Osteoblast (primary cell): ENCODE measurements at places on chromosomes 7 and 10. TPM values are rescaled to one million over a fixed set of nuclear protein-coding genes. Genes with fewer than 3 reads are reported as not detected.

GRCh38 chr10:51860257-51860656 lies 160.9 kb upstream of the CSTF2T start:
- no peak overlapping the region for H3K27ac ChIP-seq
- no peaks in the 10 kb centered on the region for H3K36me3 ChIP-seq
- peak; percentile 29 for DNase-seq
- no peaks in the 10 kb centered on the region for H3K27me3 ChIP-seq

TACC2 gene
- total RNA-seq: 5.0 and 5.8 TPM in 2 replicates

GRCh38 chr7:109354000-109354399 lies 784.3 kb downstream of the DNAJB9 start:
- H3K36me3 ChIP-seq: no peaks in the 10 kb centered on the region
- H3K4me1 ChIP-seq: no peaks in the 10 kb centered on the region
- no peak overlapping the region for H3K27ac ChIP-seq
- no peak overlapping the region for H3K4me3 ChIP-seq
- no peak for DNase-seq
- no peaks in the 10 kb centered on the region for H3K27me3 ChIP-seq

DNA sequence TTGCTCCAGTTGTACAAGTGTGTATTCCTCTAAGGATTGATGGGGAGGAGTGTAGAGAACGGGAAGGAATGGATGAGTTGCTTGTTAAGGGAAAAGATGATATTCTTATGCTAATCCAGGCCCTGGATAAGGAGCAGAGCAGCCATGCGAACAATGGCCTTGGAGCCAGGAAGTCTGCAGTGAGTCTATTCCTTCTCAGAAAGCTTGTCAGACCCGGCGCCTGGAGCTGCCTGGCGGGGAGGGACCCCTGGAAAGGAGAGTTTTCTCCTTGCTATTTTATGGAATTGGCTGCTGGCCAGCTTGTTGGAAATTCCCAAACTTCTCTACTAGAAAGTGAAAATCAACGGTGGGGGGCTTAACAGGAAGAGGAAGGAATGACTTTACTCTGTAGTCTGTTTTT lies 89.1 kb downstream of the MMRN2 start:
- H3K4me3 ChIP-seq: no peak overlapping the region
- H3K27ac ChIP-seq: no peak overlapping the region
- H3K27me3 ChIP-seq: no peaks in the 10 kb centered on the region

DNA sequence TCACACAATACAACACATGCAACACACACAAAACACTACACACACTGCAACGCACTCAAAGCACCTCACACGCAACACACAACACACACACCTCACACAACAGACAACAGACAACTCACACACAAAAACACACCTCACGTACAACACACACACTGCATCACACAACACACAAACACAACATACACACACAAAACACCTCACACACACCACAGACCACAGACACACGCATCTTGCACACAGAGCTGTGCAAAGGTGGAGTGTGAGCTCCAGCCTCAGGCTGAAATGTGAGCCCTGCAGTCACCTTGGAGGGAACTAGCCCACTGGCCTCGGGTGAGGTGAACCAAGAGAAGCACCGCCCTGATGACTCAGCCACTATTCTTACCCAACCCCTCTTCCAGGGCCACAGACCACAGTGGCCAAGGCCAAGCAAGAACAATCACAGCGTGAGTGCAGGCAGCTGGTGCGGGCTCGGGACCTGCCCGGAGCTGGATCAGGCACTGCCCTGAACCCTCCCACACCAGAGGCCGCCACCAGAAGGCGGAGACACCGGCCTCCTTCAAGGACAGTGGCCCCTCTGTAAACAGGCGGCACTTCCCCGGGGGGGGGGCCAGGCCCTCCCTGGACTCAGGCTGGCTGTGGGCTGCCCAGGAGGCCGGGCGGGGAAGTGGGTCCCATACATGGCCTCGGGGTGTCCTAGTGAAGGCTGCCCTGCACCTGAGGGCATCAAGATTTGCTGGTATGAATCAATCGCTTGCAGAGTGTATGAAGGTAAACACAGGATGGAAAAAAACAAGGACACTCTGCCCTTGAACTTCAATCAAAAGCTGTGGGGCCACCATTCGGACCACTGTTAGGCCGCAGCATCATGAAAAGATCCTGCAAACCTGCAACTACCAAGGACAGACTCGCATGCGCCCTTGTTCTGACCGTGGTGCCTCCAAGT lies 106.7 kb downstream of the TNS3 start:
- peaks cover 6% of the 10 kb centered on the region for H3K36me3 ChIP-seq
- DNase-seq: peak; percentile 96

DNA sequence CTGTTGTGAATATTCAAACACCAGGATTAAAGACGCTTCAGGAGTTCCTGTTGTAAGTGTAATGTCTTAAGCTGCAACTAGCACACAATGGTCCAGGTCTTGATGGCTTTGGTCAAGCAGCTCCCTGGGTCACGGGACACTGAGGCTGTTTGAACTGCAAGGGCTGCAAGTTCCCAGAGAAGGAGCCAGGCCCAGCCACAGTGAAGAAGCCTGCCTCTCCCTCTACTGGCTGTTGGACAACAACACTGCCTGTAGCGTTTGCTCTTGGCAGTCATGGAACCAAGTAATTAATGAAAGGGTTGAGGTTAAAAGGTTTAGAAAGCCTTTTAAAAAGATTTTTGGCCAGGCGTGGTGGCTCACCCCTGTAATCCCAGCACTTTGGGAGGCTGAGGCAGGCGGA lies 31.9 kb upstream of the GUSB start:
- peaks cover 5% of the 10 kb centered on the region for H3K27me3 ChIP-seq
- DNase-seq: peak; percentile 36
- H3K4me3 ChIP-seq: no peak overlapping the region

DNA sequence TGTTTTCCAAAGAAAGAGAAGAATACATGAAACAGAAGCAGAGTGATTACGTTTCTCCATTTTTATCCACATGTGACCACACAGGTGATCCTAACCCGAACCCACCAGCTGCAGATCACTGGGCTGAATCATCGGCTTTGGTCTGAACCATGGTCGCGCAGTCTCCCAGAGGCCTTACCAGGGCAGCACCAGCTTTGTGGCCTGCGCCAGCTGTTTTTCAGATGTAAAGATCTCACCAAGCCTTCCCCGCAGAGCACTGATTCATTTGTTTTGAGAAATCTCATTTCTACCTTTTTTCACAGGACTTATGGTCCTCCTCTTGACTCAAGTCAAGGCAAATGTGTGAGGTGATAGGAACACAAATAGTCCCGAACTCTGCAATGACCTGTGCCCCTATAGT lies 207.0 kb upstream of the PPP2R2D start:
- H3K27me3 ChIP-seq: no peaks in the 10 kb centered on the region
- no peaks in the 10 kb centered on the region for H3K4me1 ChIP-seq
- no peaks in the 10 kb centered on the region for H3K36me3 ChIP-seq
- H3K4me3 ChIP-seq: no peak overlapping the region

GRCh38 chr7:105719395-105719794 lies 138.1 kb upstream of the EFCAB10 start:
- DNase-seq: no peak
- H3K4me3 ChIP-seq: no peak overlapping the region
- no peak overlapping the region for H3K27ac ChIP-seq

EN2 gene
- under 0.01 TPM in 1 of 2 replicates, not detected in the other for total RNA-seq

BTBD16 gene
- total RNA-seq: not detected in 2 replicates

AKR1C3 gene
- 207 and 238 TPM in 2 replicates for total RNA-seq

- DNase-seq: peak; percentile 86
- H3K4me1 ChIP-seq: peaks cover 4% of the 10 kb centered on the region
- H3K27ac ChIP-seq: no peak overlapping the region
- H3K36me3 ChIP-seq: peaks cover 30% of the 10 kb centered on the region
- H3K4me3 ChIP-seq: no peak overlapping the region
Measured at GRCh38 chr7:66558660-66559465, 69.8 kb upstream of the KCTD7 start.

IGF2BP3 gene
- total RNA-seq: 2.5 and 2.7 TPM in 2 replicates

- no peaks in the 10 kb centered on the region for H3K36me3 ChIP-seq
- H3K4me3 ChIP-seq: no peak overlapping the region
- peaks cover 26% of the 10 kb centered on the region for H3K4me1 ChIP-seq
- no peaks in the 10 kb centered on the region for H3K27me3 ChIP-seq
- peak overlapping the region; percentile 94 for H3K27ac ChIP-seq
- DNase-seq: no peak
Measured at GRCh38 chr7:134593530-134594392, 44.9 kb downstream of the AKR1B15 start.

GRCh38 chr7:82559193-82559805 lies 115.7 kb upstream of the CACNA2D1 start:
- no peaks in the 10 kb centered on the region for H3K36me3 ChIP-seq
- no peaks in the 10 kb centered on the region for H3K27me3 ChIP-seq
- H3K27ac ChIP-seq: no peak overlapping the region
- H3K4me3 ChIP-seq: peak overlapping the region; percentile 63
- DNase-seq: no peak
- H3K4me1 ChIP-seq: peaks cover 30% of the 10 kb centered on the region

GRCh38 chr10:126732868-126733267 lies 62.4 kb upstream of the C10orf90 start:
- H3K27ac ChIP-seq: no peak overlapping the region
- no peaks in the 10 kb centered on the region for H3K36me3 ChIP-seq
- DNase-seq: no peak
- no peak overlapping the region for H3K4me3 ChIP-seq
- H3K27me3 ChIP-seq: peaks cover 14% of the 10 kb centered on the region
- H3K4me1 ChIP-seq: no peaks in the 10 kb centered on the region

GRCh38 chr7:6234384-6234783 lies 38.0 kb downstream of the CYTH3 start:
- no peaks in the 10 kb centered on the region for H3K27me3 ChIP-seq
- no peaks in the 10 kb centered on the region for H3K36me3 ChIP-seq
- no peak overlapping the region for H3K4me3 ChIP-seq
- no peak for DNase-seq
- no peak overlapping the region for H3K27ac ChIP-seq

DNA sequence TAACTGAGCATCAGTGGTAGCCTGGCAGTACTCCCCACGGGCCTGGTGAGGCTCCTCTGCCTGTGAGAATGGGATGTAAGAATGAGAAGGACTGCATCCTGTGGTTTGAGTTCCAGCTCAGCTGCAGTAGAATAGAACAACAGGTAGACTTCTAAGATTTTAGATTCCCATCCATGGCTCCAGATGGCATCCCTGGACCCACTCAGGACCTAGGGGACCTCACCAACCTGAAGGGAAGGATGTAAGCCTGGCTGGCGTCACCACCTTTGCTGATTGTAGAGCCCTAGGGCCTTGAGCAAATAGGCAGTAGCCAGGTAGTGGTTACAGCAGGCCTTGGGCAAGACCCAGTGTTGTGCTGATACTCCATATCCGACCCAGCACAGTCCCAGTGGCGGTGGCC lies 9.6 kb upstream of the AOC1 start:
- H3K27me3 ChIP-seq: no peaks in the 10 kb centered on the region
- no peak overlapping the region for H3K4me3 ChIP-seq
- no peaks in the 10 kb centered on the region for H3K4me1 ChIP-seq
- no peak for DNase-seq
- H3K36me3 ChIP-seq: no peaks in the 10 kb centered on the region
- H3K27ac ChIP-seq: no peak overlapping the region

GRCh38 chr10:62755662-62756653 lies 48.6 kb upstream of the ADO start:
- H3K36me3 ChIP-seq: no peaks in the 10 kb centered on the region
- no peak overlapping the region for H3K4me3 ChIP-seq
- no peak for DNase-seq
- H3K27me3 ChIP-seq: peaks cover 11% of the 10 kb centered on the region

SLC35G1 gene
- total RNA-seq: 5.4 and 7.4 TPM in 2 replicates

GRCh38 chr7:148772297-148773089 lies 73.8 kb downstream of the CUL1 start:
- peak overlapping the region; percentile 11 for H3K4me3 ChIP-seq
- H3K36me3 ChIP-seq: peaks cover 33% of the 10 kb centered on the region
- H3K27ac ChIP-seq: peak overlapping the region; percentile 72
- peak; percentile 92 for DNase-seq

- H3K4me1 ChIP-seq: peaks cover 11% of the 10 kb centered on the region
- H3K27ac ChIP-seq: no peak overlapping the region
- no peaks in the 10 kb centered on the region for H3K27me3 ChIP-seq
Measured at GRCh38 chr7:80453699-80454340, 58.0 kb downstream of the GNAT3 start.

GRCh38 chr10:10394933-10395658 lies 622.6 kb upstream of the CELF2 start:
- H3K36me3 ChIP-seq: no peaks in the 10 kb centered on the region
- no peak for DNase-seq
- no peaks in the 10 kb centered on the region for H3K4me1 ChIP-seq
- H3K4me3 ChIP-seq: no peak overlapping the region
- no peak overlapping the region for H3K27ac ChIP-seq

DNA sequence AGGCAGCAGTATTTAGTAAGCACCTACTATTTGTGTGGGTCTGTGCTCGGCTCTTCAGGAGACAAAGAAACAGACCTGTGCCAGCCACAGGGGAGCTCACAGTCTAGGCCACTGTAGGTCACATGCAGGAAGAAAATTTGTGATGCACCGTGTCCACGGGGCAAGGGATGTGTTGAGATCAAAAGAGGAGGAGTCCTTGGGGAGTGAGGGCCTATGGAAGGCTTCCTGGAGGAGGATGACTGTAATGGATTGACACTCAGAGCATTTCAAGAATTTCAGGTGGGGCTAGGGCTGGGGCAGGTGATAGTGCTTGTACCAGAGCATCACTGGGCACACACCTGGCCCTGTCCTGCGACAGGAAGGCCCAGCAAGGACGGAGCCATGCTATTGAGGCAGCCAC lies 102.7 kb downstream of the ZMIZ1 start:
- no peaks in the 10 kb centered on the region for H3K27me3 ChIP-seq
- no peak for DNase-seq
- no peak overlapping the region for H3K27ac ChIP-seq
- H3K36me3 ChIP-seq: peaks cover 69% of the 10 kb centered on the region
- H3K4me3 ChIP-seq: no peak overlapping the region

- no peak for DNase-seq
- no peak overlapping the region for H3K4me3 ChIP-seq
- no peak overlapping the region for H3K27ac ChIP-seq
Measured at GRCh38 chr10:71035511-71036296, 147.3 kb upstream of the PCBD1 start.

GRCh38 chr10:62811159-62811875 lies 4.8 kb downstream of the EGR2 start:
- H3K4me3 ChIP-seq: no peak overlapping the region
- peaks cover 20% of the 10 kb centered on the region for H3K27me3 ChIP-seq
- peaks cover 22% of the 10 kb centered on the region for H3K4me1 ChIP-seq

GRCh38 chr7:25579778-25580075 lies 351.4 kb upstream of the NPVF start:
- no peaks in the 10 kb centered on the region for H3K27me3 ChIP-seq
- H3K4me1 ChIP-seq: no peaks in the 10 kb centered on the region
- no peaks in the 10 kb centered on the region for H3K36me3 ChIP-seq
- no peak overlapping the region for H3K27ac ChIP-seq
- no peak overlapping the region for H3K4me3 ChIP-seq
- DNase-seq: no peak

GIMAP5 gene
- total RNA-seq: not detected in 2 replicates
